ENCODE measurements at places on chromosomes 4 and X.

GRCh38 chr4:99886146-99886545, 8.1 kb downstream of the LAMTOR3 start:
- DNase-seq, result peak; percentile 65

GRCh38 chrX:114889481-114889880, 127.9 kb downstream of the IL13RA2 start:
- no peak for DNase-seq

GRCh38 chr4:14110407-14110806, 482.9 kb upstream of the BOD1L1 start:
- peak; percentile 85 for DNase-seq

- peak; percentile 54 for DNase-seq
Observed at GRCh38 chr4:15004739-15005301, 2.5 kb downstream of the CPEB2 start.

- DNase-seq, result no peak
Observed at GRCh38 chr4:602559-602942, 22.8 kb upstream of the PDE6B start.

- no peak for DNase-seq
Observed at GRCh38 chr4:51998837-51999236, 21.3 kb downstream of the LRRC66 start.

- DNase-seq, result no peak
Observed at GRCh38 chrX:30304866-30305265, 4.3 kb downstream of the NR0B1 start.

DNA sequence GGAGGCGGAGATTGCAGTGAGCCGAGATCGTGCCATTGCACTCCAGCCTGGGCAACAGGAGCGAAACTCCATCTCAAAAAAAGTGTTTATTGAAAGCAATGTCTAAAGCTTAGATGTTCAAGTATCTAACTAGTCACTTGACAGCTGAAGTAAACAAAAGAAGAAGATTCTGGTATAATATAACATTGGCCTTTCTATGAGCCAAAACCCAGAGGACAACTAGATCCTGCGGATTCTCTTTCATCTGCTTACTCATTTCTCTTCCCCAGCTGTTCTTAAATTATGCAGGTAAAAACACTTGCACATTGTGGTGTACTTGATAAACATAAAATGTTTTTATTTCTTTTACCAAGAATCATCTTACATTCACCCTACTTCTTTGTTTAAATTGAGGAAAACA, 24.1 kb upstream of the AREG start:
- DNase-seq, result no peak

DNA sequence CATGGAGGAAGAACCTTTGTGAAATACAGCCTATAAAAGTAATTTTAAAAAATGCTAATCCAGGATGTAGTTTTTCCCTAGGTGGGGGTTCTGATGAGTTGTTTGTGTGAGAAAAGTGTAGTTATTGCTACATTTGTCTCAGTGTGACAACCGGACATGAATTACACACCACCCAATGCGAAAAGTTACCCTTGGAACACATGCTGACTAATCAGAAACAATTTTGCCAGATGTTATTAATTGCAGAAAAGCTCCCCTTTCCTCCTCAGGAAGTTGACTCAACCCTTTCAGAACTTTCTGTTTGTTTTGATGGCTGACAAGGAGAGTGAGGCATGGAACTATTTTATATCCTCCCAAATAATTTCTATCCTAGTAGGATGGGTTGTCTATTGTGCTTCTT, 38.1 kb upstream of the EDA2R start:
- DNase-seq, result peak; percentile 69

GRCh38 chrX:51893931-51894696, 691 bp downstream of the MAGED1 start:
- DNase-seq, result peak; percentile 11

DNA sequence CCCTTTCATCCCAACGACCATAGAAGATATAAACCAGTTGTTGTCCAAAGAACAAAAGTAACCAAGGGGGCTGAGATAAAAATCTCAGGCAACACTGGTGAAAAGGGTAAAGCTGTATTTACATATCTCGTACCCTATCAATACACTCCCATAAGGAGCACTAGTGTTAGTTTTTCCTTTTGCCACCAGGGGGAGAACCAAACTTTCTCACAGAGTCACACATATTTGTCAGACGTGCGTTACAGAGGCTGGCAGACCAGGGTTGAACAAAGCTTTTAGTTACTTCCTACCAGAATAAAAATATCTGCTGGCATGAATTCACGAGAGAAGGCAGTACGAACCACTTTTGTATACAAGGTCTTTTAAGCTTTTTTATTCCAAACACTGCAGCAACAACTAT, 88.3 kb downstream of the AMELX start:
- DNase-seq, result peak; percentile 63

GRCh38 chrX:152897222-152898131, at the start of gene ZNF185:
Gene ZNF185, plus strand, starts transcription at chrX:152898067. Its CDS starts 16,423 bp downstream, at chrX:152914490.
- no peak for DNase-seq

DNA sequence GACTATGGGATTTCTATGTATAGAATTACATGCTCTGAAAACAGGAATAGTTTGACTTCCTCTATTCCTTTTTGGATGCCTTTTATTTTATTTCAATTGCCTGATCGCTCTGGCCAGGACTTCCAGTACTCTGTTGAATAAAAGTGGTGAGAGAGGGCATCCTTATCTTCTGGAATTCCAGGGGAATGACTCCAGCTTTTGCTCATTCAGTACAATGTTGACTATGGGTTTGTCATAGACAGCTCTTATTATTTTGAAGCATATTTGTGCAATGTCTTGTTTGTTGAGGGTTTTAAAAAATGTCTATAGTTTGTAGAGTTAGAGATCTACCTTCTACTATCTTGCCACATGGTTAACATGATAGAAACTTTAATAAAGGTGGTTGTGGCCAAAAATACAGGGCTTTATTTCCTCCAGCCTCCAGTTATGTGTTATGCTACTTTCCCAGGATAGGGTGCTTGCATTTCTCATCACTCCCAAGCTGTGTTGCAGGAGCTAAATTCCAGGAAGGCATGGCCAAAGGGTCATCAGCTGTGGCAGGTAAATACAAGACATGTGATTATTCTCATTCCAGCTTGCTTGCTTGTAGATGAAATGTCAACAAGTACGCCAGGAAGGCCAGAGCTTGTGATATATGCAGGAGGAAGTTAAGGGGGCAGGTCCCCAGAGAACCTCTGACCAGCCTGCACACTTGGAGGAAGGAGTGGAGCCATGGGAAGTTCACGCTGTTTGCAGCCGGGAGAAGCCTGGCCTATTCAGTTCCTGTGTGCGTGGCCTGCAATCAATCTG, 142.4 kb upstream of the CPXCR1 start:
- no peak for DNase-seq

DNA sequence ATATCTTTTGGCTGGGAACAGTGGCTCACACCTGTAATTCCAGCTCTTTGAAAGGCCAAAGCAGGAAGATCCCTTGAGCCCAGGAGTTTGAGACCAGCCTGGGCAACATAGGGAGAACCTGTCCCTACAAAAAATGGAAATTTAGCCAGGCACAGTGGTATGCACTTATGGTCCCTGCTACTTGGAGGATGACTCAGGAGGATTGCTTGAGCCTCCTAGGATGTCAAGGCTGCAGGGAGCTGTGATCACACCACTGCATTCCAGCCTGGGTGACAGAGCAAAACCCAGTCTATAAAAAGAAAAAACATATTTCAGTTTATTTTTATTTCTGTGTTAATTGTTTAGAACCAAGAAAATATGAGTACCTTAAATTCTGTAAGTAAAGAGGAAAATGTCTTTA, 123.7 kb downstream of the CBR4 start:
- DNase-seq, result peak; percentile 81

- DNase-seq, result no peak
Observed at GRCh38 chr4:169084954-169085353, 74.9 kb upstream of the CBR4 start.

GRCh38 chr4:152938237-152938947, 2.3 kb downstream of the FHDC1 start:
- no peak for DNase-seq

GRCh38 chr4:54315561-54316538, 86.8 kb downstream of the PDGFRA start:
- DNase-seq, result no peak

DNA sequence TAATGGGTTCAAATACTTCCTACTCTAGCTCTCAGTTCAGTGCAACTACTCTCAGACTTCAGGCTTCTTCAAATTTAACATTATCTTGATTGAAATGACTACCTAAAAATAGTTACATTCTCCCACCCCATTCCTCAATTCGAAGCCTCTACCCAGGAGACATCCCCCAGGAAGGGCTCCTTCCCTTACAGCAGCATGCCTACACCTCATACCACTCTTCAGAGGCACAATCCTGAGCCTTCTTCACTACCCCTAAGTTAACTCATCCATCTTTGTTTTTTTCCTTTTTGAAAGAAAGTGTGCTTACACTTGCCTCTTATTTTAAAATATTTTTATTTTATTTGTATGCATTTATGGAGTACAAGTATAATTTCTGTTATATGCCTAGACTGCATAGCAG, 17.2 kb upstream of the PRSS48 start:
- no peak for DNase-seq

- DNase-seq, result no peak
Observed at GRCh38 chrX:5829060-5829459, 399.6 kb downstream of the NLGN4X start.

DNA sequence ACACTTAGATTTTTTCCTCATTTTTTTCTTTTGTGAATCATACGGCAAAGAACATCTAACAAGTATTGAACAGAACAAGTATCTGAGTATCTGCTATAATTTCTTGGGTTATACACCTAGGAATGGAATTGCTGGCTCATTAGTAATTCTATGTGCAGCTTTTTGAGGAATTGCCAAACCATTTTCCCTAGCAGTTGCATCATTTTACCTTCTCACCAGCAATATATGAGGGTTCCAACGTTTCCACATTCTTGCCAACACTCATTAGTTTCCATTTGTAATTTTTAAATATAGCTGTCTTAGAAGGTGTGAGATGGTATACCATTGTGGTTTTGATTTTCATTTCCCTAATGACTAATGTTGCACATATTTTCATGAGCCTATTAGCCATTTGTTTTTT, 41.1 kb upstream of the DCAF8L1 start:
- DNase-seq, result no peak

GRCh38 chr4:76720121-76720520, 177.8 kb downstream of the SOWAHB start:
- no peak for DNase-seq

DNA sequence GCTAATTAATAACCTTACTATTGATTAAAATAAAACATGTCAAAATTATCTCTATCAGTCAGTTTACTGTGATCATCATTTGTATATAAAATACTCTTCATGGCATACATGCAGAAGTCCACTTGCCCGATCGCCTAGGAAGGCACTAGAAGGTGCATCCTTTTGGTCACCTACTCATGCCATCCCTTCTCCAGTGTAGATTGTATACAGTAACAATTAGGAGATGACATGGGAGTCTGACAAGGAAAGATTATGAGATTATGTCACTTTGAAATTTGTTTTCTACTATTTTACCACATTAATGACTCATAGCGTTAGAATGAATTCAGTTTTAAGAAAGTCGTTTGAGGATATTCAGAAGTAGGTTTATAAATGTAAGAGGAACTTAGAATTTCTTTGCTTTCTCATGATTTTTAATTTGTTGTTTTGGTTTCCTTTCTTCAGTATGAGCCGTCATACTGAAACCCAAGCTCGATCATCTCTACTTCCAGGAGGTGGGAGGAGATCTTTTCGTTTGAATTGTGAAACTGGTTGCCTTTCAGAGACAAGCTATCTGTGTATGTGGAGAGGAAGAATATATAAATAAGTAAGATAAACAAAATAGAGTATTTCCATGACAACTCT, 51.1 kb upstream of the UNC5C start:
- no peak for DNase-seq

DNA sequence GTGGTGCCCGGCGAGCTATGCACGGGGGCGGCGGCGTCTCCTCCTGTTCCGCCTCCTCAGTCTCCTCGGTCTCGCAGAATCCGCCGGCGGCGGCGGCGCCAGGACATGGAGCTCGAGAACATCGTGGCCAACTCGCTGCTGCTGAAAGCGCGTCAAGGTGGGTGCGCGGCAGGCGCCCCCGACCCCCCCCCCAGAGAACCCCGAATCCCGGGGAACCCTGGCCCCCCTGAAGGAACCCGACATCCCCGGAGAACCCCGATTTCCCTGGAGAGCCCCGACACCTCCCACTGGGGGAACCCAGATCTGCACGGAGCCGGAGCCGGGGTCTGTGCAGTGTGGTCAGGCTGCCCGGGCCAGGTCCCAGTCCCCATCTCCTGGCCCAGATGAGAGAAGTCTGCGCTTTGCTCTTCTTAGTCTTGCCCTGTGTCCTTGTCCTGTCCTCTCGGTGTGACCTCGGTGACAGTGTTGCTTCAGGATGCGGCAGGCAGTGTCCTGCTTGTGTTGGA, 648 bp downstream of the GRK4 start:
- DNase-seq, result peak; percentile 33

DNA sequence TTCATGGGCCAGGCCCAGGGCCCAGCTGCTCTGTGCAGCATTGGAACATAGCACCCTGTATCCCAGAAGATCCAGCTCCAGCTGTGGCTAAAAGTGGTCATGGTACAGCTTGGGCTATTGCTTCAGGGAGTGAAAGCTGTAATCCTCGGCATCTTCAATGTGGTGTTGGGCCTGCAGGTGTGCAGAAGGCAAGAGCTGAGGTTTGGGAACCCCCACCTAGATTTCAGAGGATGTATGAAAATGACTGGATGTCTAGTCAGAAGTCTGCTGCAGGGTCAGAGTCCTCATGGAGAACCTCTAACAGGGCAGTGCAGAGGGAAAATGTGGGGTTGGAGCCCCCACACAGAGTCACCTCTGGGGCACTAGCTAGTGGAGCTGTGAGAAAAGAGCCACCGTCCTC, 341.7 kb downstream of the PPP3CA start:
- no peak for DNase-seq

All from IMR-90 (cell line).